NCI-H526 treated with DMSO at 0.1 percent for 48 hours (cell line): ENCODE measurements at places on chromosomes 6 and 20.
A peak's percentile ranks its signal among the peaks of the same experiment; 100 is the strongest.

- peak; percentile 92 for DNase-seq
Observed at GRCh38 chr20:18137412-18138265, at the start of the genes KAT14 and PET117. TSS of gene KAT14 (plus strand) at chr20:18137863. CDS start at chr20:18142661, 4,798 bp downstream. TSS of gene PET117 (plus strand) at chr20:18137863. CDS start at chr20:18137956, 93 bp downstream.

DNA sequence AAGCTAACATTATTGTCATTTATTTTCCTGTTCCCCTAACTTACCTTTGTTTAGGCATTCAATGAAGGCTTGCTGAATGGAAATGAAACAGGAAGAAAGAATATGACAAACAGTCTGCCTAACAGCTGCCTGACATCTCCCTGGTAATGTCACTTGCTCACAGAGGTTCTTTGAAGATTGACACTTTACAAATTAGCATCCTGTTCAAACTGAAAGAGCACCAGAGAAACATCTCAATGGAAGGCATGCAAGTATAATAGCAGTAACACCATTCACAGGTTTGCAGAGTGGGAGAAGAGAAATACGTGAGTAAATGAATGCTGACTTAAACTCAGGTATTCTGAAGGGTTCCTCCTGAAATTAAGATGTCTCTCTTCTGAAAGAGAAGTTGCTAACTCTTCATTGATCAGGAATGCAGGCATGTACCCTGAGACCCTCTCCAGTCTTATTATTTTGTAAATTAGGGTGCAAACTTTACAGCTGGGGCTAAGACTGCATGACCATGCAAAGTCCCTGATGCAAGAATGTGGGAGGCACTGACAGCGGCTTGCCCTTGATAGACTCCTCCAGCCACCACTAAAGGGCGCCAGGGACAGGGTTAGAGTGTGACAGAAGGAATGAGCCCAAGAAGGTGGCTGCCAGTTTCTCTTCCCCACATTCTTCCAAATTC lies 1.3 kb upstream of the SMLR1 start:
- no peak for DNase-seq

GRCh38 chr20:11813106-11813890 lies 104.4 kb upstream of the BTBD3 start:
- DNase-seq, result no peak

GRCh38 chr6:85473748-85474147 lies 23.9 kb downstream of the NT5E start:
- DNase-seq, result no peak

- DNase-seq, result no peak
Observed at GRCh38 chr20:6705106-6705766, 62.2 kb upstream of the BMP2 start.

GRCh38 chr6:106360989-106361430 lies 493 bp downstream of the CRYBG1 start:
- DNase-seq, result peak; percentile 63

DNA sequence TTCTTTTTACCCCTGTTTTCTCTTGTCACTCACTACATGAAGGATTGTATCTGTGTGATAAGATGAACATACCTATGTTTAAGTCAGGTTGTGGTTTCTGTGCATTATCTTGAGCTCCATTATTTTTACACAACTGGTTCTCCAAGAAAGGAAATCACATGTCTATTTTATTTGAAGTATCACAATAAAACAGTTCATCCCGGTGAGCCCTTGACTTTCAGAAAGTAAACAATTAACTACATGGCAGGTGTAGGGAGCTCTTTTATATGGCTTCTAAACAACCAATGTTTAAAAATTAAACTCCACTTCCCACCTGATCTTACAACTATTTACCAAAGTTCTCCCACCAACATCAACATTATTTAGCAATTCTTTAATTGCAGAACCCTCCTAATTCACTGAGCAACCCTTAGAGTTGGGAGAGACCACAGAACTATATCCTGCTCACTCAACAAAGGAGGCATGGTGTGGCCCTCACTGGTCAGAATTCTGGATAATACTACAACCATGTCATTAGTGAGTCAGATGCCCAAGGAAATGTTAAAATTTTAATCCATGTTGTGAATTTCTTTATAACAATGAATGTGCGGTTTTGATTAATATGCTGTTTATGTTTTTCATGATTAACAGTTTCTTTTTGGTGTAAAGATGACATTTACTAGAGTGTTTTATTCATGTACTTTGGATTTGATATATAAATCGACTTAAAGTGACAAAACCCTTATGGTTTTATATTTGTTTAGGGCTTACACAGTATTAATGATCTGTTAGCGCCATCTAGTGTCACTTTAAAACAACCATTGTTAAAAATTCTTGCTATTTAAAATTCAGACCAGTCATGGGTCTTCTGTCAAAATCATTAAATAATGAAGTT lies 50.0 kb upstream of the SCGN start:
- DNase-seq, result peak; percentile 16

DNA sequence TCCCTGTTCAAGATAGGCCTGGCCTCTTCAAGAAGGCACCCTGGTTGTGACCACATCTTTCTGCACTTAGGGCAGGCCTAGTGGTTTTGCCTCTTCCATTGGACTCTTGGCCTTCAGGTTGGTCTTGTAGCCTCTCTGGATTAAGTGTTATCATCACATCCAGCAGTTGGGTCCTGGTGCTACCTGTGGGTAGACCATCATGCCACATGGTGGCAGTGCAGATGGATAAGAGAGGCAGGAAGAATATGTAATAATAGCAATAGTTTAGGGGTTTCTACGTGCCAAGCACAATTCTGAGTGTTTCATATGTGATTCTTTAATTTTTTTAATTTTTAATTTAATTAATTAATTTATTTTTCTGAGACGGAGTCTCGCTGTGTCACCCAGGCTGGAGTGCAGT lies 28.5 kb upstream of the SNRPB2 start:
- DNase-seq, result no peak

GRCh38 chr6:52969359-52969758 lies 25.7 kb downstream of the GSTA4 start:
- DNase-seq, result no peak

GRCh38 chr6:133590814-133591213 lies 298.1 kb upstream of the TCF21 start:
- no peak for DNase-seq

DNA sequence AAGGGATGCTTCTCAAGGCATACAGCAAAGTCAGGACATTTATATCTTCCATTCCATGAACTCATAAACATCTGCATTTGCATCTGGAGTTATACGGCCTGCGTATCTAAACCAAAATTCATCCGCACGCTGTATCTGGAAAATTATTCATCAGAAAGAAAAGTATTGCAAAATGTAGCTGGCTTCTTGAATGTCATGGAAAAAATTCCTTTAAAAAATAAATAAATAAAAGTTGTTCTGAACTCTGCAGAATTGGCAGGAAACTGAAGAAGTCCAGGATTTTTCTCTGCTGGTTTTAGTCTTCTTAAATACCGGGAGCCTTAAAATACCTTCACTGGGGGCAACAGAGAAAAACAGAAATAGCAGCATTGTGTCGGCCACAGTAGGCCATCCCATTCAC lies 23.7 kb upstream of the FOXF2 start:
- no peak for DNase-seq
